ENCODE measurements at places on chromosomes 1 and 21. TPM values are rescaled to one million over a fixed set of nuclear protein-coding genes. Genes with fewer than 3 reads are reported as not detected.

Gene COL24A1
- 0.33 TPM for total RNA-seq

- DNase-seq = no peak
These were observed 118.4 kb upstream of the L1TD1 start for GRCh38 chr1:62076286-62076685.

GRCh38 chr1:4462831-4463484 is 191.5 kb upstream of the AJAP1 start:
- no peak for DNase-seq

- no peak for DNase-seq
These were observed 55.1 kb downstream of the CD58 start for GRCh38 chr1:116515702-116516101.

Gene FMO4
- total RNA-seq = 2.5 TPM

Gene DNAI4
- total RNA-seq = 14.3 TPM

- DNase-seq = no peak
These were observed 20.5 kb downstream of the RCSD1 start for GRCh38 chr1:167650269-167651160.

Gene RASSF5
- total RNA-seq = 73.4 TPM

DNA sequence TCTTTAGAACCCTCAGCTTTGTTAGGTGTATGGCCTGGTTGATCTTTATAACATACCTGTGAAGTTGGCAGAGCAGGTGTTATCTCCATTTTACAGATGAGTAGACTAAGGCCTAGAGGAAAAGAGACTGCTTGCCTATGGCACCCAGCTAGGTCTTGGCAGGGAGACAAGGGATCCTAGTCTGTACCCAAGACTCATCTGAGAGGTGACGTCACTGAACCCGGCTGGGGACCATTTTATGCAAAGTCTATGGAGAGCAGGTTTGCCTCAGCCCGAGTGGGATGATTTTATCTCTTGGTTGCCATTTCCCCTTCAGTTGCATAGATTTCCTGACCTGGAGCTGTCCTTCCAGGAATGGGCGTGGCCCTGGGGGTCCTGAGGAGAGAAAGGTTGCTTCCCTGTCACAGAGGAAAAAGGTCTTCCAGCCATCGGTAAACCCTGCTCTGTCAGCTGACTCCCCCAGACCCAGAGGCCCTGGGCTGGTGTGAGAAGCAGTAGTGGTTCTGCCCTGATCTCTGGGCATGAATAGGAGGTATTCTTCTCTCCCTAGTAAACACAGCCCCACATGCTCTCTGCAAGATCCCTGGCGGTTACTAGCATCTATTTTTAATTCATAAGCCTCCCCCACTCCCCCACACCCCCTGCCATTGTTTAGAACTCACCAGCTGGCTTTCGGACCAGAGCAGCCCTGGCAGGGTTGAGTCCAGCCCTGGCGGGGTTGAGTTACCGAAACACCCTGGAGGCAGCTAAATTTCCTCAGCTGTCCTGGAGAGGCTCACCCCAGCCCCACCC is 19.6 kb downstream of the TMCC2 start:
- no peak for DNase-seq

GRCh38 chr1:44664730-44665370 is 9.4 kb downstream of the TMEM53 start:
- no peak for DNase-seq

- no peak for DNase-seq
These were observed 203.2 kb downstream of the LTN1 start for GRCh38 chr21:28789523-28789922.

DNA sequence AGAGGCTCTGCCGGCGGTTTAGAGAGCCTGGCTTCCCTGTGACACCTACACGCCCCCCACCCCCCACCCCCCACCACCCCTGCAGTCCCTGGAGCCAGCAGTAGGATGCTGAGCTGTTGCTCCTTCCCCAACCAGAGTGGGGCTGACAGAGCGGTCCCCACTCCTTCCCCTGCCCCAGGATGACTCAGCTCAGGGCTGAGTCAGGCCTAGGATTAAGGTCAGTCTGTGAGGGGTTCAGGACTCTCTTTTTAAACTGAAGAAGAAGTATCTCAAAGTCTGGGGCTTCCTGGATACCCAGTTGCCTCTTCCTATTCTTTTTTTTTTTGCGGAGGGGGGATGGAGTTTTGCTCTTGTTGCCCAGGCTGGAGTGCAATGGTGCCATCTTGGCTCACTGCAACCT is 19.1 kb downstream of the DMBX1 start:
- DNase-seq = no peak

Gene TAF5L
- 13.4 TPM for total RNA-seq

Gene ADORA1
- 0.28 TPM for total RNA-seq

GRCh38 chr21:38852278-38852677 is 46.5 kb downstream of the ETS2 start:
- DNase-seq = no peak

DNA sequence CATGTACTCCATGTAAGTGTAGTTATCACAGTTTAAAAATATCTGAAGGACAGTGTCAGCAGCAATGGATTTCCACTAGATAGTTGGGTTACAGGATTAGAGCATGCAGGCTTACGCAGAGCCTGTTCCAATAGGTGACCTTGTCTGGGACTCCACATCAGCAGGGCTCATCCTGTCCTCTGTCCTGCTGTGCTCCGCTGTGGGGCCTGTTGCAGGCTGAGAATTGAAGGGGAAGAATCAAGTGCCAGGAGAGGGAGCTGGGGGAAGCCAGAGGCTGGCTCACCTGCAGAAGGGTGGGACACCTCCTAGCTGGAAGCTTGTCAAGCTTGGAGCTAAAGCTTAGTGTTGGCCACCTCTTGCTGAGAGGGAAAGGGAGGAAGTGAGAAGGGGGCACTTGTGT is 62.8 kb downstream of the XCL2 start:
- DNase-seq = no peak

DNA sequence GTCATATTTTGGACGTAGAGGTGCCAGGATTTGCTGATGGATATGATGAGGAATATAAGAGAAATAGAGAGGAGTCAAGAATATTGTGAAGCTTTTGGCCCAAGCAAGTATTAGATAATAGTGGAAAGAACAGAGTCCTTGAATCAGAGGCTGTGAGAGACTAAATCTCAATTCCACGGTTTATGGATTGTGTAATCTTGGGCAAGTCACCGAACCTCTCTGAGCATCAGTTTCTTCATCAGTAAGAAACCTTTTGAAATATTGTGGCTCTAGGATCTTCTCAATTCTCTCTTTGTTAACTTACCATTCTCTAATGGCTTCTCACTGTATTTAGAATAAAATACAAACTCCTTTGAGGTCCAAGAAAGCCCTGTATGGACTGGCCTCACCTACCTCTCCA is 77.6 kb downstream of the RPS6KA1 start:
- no peak for DNase-seq

DNA sequence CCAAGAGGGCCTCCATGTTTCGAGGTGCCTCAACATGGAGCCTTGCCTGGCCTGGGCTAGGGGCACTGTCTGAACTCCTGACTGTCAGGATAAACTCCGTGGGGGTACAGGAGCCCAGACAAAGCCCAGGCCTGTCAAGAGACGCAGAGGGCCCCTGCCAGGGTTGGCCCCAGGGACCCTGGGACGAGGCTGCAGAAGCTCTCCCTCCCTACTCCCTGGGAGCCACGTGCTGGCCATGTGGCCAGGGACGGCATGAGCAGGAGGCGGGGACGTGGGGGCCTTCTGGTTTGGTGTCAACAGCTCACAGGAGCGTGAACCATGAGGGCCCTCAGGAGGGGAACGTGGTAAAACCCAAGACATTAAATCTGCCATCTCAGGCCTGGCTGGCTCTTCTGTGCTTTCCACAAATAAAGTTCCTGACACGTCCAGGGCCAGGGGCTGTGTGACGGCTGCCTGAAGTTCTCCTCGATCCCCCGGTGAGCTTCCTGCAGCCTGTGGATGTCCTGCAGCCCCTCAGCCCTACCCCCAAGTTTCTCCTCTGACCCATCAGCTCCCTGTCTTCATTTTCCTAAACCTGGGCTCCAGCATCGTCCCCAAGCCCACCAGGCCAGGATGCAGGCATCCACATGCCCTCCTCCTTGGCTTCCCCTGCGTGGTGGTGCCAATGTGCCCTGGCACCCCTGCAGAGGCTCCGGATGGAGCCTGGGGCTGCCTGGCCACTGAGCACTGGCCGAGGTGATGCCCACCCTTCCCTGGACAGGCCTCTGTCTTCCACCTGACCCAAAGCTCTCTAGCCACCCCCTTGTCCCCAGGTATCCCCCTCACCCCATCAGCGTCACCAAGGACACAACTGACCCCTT is 12.8 kb upstream of the LRRC3 start:
- no peak for DNase-seq

Gene SLC25A44
- 8.8 TPM for total RNA-seq

DNA sequence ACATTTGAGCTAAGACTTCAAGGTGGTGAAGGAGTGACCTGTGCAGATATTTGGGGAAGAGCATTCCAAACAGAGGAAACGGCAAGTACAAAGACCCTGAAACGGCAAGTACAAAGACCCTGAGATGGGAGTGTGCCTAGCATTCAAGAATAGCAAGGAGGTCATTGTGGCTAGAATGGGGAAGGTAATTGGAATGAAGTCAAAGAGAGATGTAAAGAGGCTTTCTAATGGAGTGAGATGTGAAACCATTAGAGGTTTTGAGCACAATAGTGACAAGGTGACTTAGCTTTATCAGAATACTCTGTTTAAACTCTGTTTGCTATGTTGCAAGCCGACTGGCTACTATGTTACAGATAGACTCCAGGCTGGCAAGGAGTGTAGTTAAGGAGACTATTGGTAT is 4.4 kb downstream of the CDC7 start:
- DNase-seq = no peak

GRCh38 chr1:85462931-85463649 is 1.9 kb downstream of the DDAH1 start:
- no peak for DNase-seq

Gene RPE65
- total RNA-seq = 0.24 TPM

- no peak for DNase-seq
These were observed 420.0 kb downstream of the MATN1 start for GRCh38 chr1:30303387-30303786.

Gene FALEC
- total RNA-seq = 0.19 TPM

DNA sequence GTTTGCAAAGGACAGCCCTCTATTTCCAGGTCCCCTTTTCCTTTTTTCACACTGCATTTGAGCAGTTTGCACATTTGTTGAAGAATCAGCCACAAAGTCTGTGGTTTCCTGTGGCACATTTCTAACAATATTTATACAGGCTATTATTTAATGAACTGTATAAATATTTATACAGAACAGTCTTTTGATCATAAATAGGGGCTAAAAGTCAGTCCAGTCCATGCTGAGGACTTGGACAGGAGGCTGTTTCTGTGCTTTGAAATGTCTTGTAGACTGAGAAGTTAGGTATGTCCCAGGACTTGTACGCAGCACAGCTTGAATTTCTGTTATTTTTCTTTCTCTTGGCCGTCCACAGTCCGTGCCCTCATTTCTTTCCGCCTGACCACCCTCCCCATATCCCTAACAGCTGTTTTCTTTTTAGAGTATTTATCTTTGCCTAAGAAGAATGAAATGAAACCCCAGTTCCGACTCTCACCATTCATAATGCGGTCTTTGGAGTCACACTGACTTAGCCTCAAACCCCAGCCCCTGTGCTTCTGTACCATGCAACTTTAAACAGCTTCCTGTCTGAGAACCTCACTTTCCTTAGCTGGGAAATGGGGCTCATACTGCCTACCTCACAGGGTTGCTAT is 19.7 kb downstream of the FGGY start:
- no peak for DNase-seq

Gene FCRL6
- total RNA-seq = 0.33 TPM

GRCh38 chr1:161046605-161047228 is 940 bp upstream of the USF1 start:
- DNase-seq = no peak

Gene LRRC52
- total RNA-seq = not detected

DNA sequence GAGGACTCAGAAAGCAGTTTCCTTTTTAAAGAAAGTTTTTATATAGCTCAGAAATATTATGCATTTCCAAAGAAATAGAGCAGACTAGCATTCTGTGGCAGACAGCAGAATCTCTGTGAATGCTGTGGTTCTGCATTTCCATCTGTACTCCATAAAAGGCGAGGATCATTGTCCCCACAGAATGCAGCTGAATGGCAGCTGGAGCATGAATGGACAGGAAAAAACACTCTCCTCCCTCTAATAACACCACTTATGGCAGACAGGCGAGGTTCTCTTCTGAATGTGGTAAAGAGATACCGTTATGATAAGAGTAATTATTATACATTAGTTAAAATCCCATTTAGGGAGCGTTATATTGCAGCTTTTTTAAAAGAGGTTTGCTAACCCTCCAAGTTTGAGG is 81.4 kb upstream of the WLS start:
- no peak for DNase-seq

DNA sequence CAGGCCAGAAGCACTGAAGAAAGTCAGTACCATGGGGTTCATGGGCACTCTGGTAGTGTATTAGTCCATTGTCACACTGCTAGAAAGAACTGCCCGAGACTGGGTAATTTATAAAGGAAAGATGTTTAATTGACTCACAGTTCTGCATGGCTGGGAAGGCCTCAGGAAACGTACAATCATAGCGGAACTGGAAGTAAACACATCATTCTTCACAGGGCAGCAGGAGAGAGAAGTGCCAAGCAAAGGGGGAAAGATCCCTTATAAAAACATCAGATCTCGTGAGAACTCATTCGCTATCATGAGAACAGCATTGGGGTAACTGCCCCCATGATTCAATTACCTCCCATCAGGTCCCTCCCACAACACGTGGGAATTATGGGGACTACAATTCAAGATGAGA is 20.2 kb upstream of the ROR1 start:
- no peak for DNase-seq

Gene DLGAP3
- total RNA-seq = 0.24 TPM

Gene SPATA17
- total RNA-seq = 0.57 TPM

Gene NPR1
- 2.5 TPM for total RNA-seq

- DNase-seq = no peak
These were observed 432.9 kb downstream of the PLA2G4A start for GRCh38 chr1:187261637-187262036.

Gene HSD3B1
- total RNA-seq = 0.09 TPM

Gene NKAIN1
- 0.19 TPM for total RNA-seq

Gene S100A14
- total RNA-seq = 137 TPM

Gene SCMH1
- 17.8 TPM for total RNA-seq

- no peak for DNase-seq
These were observed 17.0 kb upstream of the GPR37L1 start for GRCh38 chr1:202105571-202106339.

DNA sequence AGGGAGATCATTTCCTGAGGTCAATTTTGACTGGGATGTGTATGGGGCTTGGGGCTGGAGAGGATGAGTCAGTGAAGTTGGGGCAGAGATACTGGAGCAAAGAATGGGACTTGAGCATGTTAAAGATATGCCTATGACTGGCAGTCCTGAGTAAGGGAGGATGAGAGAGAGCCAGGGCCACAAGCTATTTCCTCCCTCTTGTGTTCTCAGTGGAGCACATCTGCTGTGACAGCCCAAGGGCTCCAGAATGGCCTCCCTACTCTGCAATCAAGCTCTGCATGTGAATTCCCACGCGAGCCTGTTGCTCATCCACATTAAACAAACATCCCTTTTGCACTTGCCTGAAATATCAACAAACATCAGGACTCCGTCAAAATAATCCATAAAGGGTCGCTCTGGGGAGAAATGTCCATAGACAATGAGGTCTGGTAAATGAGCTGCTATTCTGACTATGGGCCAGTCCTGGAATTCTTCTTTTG is 9.2 kb downstream of the ADCY10 start:
- DNase-seq = no peak
